C1 segment of cervical spinal cord (tissue), 14 donors: ENCODE measurements at places on chromosomes 1 and 21.

DNA sequence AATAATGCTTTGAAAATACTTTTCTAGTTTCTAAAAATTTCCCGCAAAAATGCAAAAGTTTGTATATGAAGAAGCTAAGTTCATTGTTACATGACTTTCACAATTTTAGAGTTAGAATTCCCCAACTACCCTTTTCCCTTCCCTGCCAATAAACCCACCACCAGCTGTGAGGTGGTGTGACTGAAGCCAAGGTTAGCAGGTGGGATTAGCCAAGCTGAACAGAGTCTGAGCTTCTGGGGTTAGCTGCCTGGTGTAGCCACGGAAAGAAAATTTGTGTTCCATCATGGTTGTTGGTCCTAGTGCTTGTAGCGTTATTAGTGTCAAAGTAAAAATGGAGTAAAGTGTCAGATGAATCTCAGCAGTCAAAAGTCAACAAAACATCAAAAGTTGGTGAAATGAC is 110.9 kb downstream of the ASTN1 start:
- DNase-seq, result no peak

- no peak for DNase-seq
These were observed 137.8 kb downstream of the LMX1A start for GRCh38 chr1:165218731-165219130.

GRCh38 chr1:117686907-117687306 is 81.1 kb downstream of the TENT5C start:
- DNase-seq, result no peak

DNA sequence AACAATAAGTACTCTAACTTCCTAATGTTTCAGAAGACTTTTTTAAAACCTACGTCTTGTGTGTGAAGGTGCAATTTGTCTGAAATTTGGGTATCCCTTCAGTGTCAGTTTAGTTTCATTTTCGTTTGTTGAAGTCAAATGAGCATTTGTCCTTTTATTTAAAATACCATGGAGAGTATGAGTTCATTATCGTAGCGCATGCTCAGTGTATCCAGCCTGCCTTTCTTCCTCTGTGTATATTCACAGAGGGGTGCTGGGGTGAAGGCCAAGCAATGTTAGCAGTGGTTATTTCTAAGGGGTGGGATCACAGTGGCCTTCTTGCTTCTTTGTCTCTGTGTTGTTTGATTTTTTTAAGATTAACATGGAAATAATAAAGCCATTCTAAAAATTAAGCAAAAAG is 43.2 kb downstream of the CNN3 start:
- no peak for DNase-seq

- no peak for DNase-seq
These were observed 255.3 kb downstream of the PDE4B start for GRCh38 chr1:66048011-66048410.

DNA sequence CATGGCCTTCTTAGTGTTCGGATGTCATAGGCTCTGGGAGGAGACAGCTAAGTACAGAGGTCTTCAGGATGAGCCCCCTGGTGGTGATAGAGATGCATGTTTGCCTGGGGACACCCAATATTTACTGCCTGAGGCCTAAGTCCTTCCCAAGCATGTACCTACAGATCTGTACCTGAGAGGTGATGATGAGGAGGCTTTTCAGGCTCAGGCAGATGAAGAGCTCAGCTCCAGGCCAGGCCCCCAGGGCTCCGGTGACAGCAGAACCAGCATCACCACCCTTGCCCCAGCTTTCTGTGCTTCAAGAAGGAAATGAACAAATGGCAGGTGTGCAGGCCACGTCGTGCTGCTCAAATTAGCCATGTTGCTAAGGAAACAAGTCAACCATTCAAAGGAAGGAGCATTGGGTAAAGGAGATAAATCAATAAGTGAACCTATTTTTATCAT is 21.1 kb downstream of the CACNA1E start:
- no peak for DNase-seq

- no peak for DNase-seq
These were observed 103.3 kb downstream of the DIRAS3 start for GRCh38 chr1:67947114-67947513.

DNA sequence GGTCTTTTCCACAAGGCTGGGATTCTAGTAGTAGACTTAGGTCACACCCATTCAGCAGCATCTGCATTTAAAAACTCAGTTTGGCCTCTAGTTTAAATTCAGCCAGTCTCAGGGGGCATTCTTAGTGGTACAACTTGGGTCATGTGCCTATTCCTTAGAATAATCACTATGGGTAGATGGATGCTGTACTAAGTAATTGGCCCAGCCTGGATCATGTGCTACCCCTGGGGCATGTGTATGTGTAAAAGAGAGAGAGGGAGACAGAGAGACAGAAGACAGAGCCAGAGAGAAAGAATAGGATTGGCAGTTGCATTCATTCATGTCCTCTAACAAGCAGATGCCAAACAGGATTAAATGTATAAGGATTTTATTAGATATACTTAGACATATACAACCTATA is 13.6 kb upstream of the SYT14 start:
- no peak for DNase-seq

GRCh38 chr1:32496127-32496526 is 31.3 kb downstream of the ZBTB8B start:
- DNase-seq, result no peak

DNA sequence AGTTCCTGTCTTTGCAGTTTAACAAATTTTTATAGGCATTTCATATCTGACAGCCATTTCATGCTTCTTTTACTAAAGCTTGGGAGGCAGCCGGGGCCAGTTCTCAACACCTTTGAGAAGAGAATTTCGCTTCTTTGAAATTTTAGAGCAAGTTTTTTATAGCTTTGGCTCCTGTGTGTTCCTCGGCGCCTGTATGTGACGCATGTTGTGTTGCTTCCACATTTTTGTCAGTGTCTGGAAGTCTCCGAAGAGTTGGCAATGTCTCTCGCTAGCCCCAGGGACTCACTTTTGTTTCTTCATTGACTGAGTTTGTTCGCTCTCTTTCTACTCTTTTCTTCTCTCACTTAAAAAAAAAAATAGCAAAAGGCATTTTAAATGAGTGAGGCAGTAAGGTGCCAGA is 386.9 kb upstream of the PLXNA2 start:
- DNase-seq, result peak; percentile 2

- peak; percentile 43 for DNase-seq
These were observed 53.0 kb downstream of the CRB1 start for GRCh38 chr1:197320991-197321531.

- no peak for DNase-seq
These were observed 14.6 kb downstream of the KIF26B start for GRCh38 chr1:245169376-245169775.
